Neural progenitor cell (in vitro differentiated cells): ENCODE measurements at places on chromosomes 3 and 15. TPM values are rescaled to one million over a fixed set of nuclear protein-coding genes. Genes with fewer than 3 reads are reported as not detected.

RFTN1 gene
- total RNA-seq, result 0.37 and 0.92 TPM in 2 replicates

MYO9A gene
- total RNA-seq, result 19.6 and 38.5 TPM in 2 replicates

HEMK1 gene
- total RNA-seq, result 9.3 and 20.8 TPM in 2 replicates

DNA sequence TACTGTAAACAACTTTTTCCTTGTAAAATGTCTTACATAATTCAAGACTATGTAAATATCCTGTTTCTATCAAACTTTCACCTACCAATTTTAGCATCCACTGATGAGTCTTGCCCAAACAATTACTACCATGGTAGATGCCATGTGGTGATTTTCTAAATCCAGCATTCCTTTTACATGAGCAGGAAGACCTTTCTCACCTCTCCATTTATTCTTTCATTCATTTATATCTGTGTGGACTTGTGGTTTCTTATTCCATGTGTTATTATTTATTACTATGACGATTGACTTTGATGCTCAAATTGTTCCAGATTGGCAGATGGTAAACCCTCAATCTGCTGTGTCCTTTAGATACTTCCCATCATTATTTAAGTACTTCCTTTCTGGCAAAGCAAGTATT is 62.4 kb downstream of the IFT57 start:
- DNase-seq, result no peak
